ENCODE measurements at places on chromosomes 1 and 21.

- no peak for DNase-seq
These were observed 2.9 kb upstream of the MTF1 start for GRCh38 chr1:37862330-37862729.

DNA sequence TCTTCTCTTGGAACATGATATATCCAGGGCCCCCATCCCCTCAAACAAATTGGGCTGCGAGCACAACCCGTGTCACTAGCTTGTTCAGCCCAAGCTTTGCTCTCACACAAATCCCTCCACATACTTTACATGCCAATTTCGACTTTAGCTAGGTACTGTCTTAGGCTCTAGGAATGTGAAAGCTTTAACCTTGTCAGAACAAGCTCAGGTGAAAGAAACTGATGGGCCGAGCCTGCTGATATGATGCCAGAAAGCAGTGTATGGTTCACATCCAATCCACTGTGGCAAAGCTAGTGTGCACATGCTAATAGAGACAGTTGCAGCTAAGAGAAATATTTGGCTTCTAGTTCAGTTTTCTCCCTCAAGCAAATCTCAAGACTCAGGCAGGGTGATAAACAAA, 79.5 kb downstream of the TNFSF18 start:
- no peak for DNase-seq

DNA sequence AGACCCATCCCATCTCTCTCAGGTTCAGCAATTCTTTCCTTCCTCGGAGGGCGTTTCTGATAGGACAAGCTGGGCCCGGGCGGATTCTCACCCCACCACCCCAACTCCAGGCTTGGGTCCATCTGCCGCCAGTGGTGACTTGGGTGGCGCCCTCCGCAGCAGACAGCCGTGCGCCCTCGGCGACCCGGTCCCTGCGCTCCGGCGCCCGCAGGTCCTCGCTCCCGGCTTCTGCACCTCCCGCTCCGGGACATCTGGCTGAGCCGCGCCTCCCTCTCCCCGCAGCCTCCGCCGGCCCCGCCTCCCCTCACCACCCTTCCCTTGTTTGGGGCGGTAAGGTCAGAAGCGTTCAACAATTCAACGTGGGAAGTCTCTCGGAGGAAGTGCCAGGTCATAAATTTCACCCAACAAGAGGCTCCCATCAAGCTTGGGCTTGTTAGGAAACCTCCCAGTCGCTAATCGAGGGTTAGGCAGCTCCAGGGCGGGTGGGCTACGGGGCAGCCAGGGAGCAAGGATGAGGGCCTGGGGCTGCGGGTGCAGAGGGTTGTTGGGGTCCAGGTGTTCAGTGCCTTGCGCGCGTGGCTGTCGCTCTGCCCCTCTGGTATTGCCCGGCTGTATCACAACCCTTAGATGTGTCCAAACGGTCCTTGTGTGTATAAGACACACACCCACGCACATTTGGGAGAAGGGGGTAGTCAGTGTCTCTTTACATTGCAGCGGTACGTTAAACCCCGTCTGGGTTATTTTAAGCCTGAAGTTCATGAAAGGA, 39.8 kb downstream of the OLIG1 start:
- no peak for DNase-seq

DNA sequence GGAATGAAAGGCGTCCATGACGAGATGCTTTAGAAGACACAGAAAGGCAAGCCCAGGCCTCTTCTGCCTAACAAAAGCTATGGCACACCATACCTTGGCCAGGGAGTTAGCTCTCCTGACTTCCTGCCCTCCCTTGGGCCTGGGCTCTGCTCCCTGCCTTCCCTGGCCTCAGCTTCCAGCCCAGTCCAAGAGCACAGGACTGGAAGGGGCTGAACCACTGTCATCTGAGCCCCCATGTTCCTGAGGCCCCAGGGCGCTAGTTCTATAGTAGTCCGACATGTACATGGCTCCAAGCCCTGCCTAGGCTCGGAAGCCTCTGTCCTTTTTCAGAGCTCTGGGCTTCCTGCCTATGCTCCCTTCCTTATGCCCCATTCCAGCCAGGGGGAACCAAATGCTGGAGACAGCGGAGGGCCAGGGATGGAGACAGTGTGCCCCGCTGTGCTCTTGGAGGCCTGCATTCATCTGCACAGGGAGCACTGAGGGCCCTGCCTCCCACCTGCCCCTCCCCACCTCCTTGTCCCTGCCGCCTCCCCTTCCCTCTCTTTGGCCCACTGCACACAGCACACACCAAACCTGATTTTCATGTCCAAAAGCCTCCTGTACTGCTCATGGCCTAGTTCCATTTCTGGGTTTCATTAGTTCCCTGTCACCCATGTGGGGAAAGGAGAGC, 240.1 kb downstream of the RHOU start:
- no peak for DNase-seq

DNA sequence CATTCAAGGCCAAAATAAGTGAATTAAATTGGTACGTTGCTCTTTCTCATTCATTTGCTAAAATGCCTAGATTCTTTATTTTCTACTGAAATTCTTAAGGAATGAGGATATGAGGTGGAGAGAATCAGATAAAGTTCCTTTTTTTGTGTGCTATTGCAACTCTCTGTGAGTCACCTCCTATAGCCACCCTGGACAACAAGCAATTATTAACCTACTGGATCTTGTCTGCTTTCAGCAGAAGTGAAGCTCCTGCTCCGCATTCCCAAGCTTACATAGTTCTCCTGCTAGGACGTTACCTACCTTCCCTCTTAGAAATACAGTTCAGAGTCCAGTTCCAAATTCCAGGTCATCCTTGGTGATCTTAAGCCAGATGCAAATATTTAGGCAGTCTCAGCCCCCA, 4.8 kb upstream of the KCNJ6 start:
- no peak for DNase-seq

- no peak for DNase-seq
These were observed 344.1 kb upstream of the VAMP3 start for GRCh38 chr1:7426780-7427604.

DNA sequence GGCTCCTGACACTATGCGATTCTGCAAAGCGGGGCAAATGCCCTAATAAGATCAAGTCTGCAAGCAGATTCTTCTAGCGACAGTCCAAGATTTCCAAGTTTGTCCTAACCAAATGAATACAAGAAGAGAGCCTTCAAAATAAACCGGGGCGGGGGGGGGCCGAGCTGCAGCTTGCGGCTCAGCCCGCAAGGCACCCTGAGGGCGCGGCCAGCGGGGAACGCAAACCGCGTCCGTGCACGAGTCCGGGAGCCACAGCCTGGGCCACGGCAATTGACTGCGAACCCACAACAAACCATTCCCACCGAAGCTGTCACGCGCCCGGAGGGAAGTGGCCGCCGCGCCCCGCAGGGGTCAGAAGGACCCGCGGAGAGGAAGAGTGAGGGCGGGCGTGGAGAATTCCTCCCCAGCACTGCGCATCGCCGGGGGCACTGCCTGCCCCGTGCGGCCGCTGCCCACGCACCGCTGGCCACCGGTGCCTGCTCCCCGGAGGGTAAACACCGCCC, 687 bp downstream of the TGFBR3 start:
- DNase-seq = peak; percentile 26

DNA sequence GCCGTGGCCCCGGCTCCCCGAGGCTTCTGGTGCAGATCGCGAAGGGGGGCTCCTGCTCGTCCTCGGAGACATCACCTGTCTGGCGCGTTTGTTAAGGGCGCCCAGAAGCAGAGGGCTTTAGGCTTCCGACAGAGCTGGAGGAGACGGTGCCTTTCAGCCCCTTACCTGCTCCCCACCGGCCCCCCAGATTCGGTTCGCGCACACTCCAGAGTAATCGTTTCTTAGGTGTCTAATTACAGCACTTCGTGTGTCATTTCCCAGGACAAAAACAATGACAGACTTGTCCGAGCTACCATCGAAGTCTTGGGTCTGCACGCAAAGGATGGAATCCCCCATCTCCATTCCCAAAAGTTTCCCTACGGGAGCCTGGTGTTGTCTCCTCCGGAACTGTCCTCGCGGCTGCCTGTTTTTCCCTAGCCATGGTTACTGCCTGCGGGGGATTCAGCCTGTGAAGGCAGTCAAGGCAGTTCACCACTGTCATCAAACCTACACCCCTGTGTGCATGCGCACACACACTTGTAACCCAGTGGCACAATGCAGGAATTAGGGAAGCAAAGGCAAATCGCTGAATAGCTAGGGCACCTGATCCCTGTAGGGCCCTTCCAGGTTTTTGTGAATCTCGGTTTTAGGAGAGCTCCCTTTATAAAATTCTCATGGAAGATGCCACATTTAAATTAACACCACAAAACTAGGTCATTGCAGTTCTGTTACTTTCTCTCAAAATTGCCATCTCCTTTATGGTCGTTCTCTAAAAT, 738 bp upstream of the CDC42BPA start:
- peak; percentile 54 for DNase-seq

GRCh38 chr1:233354983-233355382, 27.5 kb downstream of the MAP3K21 start:
- no peak for DNase-seq

DNA sequence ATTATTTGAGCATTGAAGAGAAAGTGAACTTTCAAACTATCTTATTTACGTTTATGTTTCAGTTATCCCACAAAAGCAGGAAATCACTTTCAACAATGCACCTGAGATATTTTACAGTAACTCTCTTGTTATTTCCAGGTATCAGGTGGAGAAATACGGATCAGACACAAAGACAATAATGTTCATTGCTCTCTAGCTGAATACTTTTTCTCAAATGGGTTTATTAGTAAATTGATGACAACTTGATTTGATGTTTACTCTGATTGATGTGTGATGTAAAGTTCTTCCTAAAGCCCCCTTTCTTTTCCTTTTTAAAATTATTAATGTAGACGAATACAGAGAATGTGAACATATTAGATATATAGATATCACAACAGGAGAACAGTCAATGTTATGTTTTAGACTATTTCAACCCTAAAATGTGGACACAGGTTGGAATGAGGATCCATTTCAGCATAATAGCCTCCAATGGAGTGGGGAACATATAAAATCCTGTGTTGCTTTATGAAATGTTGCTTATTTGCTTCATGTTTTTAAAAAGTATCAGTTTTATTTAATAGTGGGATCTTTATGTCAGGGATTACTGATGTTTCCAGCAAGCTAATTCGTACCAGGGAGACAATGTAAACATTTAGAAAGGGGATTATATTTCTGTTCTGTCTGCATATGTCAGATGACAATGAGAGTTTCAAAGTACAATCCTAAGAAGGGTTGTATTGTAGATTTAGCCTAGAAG, 1522.3 kb upstream of the TPTE start:
- no peak for DNase-seq

DNA sequence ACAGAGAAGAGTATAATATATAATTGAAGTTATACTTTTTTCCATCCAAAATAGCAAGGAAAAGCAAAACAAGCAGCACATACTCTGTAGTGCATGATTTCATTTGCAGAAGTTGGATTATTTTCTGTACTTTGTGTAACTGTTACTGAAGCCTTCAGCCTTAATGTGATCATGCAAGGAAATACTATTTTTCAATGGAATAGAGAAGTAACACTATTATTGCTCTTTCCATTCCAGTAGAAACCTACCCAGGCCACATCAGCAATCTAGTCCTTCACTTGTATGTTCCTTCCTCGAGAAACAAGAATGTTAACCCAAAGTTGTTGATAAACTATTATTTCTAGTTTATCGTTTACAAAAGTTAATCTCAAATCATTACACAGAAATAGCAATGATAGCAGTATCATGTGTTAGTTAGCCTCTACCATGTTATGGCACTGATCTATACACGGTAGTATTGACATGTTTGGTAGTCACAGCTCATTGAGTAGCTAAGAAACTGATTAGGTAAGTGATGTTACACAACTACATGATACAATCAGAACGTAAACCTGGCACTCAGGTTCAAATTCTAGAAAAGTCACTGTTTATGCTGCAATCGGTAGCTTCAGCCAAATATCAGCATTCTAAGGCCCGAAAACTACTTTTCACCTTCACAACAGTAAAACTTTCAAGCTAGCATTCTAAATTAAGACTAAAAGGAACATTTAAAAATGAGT, 37.6 kb upstream of the CHRM3 start:
- no peak for DNase-seq

GRCh38 chr1:177825276-177825901, 144.5 kb downstream of the SEC16B start:
- no peak for DNase-seq

GRCh38 chr1:18907021-18907916, 4.9 kb upstream of the ALDH4A1 start:
- DNase-seq = peak; percentile 53

Data from AG10803 (cell line).